Natural killer cell (primary cell): ENCODE measurements at places on chromosomes 13 and 19. TPM values are rescaled to one million over a fixed set of nuclear protein-coding genes. Genes with fewer than 3 reads are reported as not detected.

The COL4A2 gene
- not detected for total RNA-seq

The LGALS16 gene
- total RNA-seq, result not detected

The WDR88 gene
- not detected for total RNA-seq

The LGI4 gene
- total RNA-seq, result 0.49 TPM

The CCDC122 gene
- 2.1 TPM for total RNA-seq

The ZNF304 gene
- total RNA-seq, result 9.2 TPM
